C1 segment of cervical spinal cord (tissue), 14 donors: ENCODE measurements at places on chromosomes 16 and 17.

DNA sequence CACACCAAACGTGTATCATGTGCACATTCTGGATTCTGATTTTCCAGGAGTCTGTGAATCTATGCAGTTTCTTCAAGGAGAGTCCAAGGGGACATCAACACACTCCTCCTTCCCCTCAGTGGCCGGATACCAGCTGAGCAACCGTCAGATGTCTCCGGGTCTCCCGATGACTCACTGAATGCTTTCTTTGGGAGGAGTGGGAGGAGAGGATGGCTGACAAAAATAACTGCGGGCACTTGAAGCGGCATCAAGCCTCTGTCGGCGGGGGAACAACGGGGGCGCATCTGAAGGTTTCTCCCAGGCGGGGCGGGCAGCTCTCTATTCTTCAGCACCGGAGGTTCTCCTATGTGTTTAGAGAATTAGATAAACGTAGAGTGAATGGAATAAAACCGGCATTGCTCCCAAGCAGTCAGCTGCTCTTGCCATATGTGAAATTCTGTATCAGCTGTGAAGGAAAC lies 24.6 kb upstream of the LRRC75A start:
- peak; percentile 4 for DNase-seq

- DNase-seq = no peak
These were observed 8.9 kb downstream of the FBXO47 start for GRCh38 chr17:38958326-38958725.

DNA sequence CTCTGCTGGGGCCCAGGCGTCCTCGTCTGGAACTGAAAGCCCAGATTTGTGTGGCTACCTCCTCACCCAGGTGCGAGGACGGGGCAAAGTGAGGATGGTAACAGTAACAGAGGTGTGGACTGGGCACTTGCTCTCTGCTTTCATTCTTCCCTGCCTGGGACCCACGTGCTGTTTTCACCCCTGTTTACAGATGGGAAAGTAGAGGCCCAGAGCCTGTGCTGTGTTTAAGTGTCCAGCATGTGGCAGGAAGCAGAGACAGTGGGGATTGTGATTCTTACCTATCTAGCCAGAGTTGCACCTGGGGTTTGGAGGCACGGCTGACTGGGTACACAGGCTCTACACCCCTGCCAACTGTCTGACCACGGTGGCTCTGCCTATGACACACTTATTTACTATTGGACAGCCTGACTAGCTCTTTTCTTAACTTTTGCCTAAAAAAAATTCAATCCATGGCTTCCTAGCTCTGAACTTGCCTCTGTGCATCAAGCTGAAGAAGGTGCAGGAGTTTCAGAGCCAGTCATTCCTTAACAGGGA lies 155.4 kb downstream of the CLEC16A start:
- no peak for DNase-seq

DNA sequence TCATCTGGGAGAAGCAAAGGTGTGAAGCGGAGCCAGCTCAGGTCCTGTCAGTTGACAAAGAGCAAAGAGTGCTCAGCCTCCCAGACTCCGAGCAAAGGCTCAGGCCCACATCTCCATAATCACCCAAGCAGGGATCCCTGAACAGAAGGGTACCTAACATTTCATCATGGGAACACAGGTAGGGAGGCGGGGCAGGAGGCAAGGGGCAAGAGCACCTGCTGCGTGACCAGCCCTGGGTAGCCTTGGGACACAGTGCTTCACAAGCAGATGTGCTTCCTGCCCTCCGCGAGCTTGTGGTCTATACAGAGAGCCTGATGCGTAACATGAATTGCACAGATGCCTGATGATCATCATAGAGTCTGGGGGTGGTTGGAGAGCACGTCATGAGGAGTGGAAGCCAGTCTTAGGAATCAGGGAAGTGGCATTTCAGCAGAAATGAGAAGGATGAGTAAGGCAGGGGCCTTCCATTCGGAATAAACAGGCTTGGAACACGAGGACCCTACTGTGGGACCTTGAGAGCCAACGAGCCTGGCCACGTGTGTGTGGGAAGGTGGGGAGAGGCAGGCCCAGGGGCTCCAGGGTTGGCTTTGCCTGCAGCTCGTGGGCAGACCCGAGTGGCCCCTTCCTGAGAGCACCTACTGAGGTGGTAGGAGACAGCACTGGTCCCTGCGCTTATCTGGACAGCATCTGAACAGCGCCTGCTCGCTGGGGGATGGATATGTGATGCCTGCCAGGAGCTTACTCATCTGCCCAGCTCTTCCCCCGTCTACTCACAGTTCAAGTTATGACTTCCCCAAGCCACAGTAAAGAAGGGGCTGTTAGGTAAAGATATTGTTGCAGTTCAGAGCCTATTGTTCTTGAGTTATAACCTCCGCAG lies 125.8 kb downstream of the CCDC182 start:
- DNase-seq = no peak

DNA sequence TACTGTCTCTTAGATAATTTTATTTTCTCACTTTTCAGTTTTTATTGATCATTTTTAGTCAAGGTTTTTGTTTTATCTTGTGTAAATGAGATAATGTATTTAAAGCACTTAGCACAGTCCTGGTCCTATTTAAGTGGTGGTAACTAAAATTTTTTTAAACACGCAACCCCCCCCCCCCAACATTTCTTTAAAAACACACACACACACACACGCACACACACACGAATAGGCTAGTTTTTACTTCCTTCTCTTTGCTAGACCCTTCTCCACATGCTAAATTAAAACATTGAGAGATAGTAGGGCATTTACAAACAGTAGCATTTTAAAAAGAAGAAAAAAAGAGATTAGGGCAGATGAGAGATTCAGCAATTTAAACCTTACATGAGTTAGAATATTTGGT lies 5.0 kb downstream of the NFATC3 start:
- no peak for DNase-seq

DNA sequence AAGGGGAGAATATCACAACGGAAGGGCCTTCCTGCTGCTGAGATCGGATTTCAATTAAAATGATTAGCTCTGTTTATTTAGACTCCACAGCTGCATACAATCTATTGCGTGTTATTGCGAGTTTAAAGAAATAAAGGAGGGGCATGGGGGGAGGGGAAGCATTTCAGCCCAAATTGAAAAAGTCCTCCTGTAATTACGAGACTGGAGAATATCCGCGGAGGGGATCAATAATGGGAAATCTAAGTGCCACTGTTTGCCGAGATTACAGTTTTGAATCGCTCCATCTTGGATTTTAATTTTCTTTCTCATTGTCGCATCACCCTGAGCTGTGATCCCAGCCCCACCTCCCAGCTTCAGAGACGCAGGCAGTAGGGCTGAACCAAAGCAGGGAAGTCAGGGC lies 15.7 kb upstream of the RPL38 start:
- DNase-seq = no peak

DNA sequence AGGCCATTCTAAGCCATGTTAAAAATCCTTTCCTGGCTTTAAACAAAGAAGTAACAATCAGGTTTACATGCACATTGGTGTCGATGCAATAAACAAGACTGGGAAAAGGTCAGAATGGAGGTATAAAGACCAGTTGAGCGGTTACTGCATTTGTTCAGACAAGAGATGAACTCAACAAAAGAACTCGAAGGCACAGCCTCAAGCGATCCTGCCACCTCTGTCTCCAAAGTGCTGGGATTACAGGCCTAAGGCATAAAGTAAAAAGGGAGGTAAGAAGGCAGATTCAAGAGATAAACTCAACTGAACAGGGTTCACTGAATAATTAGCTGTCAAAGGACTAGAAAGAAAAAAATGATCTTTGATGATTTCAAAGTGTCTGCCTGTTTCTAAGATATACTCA lies 39.4 kb downstream of the USP32 start:
- no peak for DNase-seq

GRCh38 chr17:65222214-65222738 lies 85.1 kb downstream of the RGS9 start:
- no peak for DNase-seq

GRCh38 chr17:80826955-80827645 lies 164.5 kb upstream of the CHMP6 start:
- no peak for DNase-seq

- peak; percentile 36 for DNase-seq
These were observed 1.6 kb downstream of the CMIP start for GRCh38 chr16:81445966-81446906.

DNA sequence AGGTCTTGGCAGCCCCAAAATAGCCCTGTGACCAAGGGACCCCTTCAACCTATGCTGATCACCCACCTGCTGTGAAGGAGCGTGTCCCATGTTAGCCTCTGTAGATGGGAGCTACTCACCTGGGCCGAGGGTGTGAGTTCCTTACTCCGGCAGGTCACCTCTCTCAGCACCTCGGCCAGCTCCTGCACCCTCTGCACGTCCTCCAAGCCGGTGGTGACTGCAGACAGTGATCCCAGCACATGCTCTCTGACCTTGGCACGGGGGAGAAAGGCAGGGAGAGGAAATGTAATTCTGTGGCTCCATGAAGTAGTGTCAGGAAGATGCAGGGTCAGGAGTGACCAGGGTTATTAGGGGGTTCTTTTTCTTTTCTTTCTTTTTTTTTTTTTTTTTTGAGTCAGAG lies 67.7 kb upstream of the BCO1 start:
- no peak for DNase-seq

DNA sequence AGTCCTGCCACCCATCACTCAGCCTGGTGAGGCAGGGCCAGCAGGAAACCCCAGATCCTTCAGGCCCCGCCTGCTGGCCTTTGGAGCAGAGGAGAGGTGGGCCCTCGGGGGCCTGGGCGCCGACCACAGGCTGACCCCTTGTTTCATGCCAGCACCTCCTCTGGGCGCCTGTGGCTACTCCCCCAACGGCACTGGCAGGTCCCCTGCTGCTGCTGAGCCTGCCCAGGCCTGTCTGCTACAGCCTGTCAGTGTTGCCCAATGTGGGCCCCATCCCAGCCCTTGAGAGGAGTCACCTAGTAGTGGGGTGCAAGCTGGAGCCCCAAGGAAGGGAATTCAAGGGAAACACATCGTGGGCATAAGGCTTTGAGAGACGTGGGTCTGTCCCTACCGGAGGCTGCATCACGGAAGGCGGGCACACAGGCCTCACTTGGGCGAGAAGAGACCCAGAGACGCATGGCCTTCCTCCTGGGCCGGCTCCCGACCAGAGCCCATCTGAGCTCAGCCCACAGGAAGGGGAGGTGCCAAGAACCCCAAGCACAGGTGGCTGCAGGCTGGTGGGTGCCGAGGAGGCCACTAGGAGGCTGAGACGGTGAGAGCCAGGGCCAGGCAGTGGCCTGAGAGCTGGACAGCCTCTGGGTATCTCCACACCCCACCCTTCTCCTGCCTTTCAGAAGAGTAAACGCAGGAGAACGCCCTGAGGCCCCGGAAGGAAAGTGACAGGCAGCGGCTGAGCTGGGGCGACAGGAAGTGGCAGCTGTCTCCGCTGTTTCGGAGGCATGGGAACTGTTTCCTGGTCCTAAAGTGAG lies 8.0 kb upstream of the FASN start:
- no peak for DNase-seq

- DNase-seq = no peak
These were observed 171.7 kb downstream of the ZFHX3 start for GRCh38 chr16:72876221-72876620.

DNA sequence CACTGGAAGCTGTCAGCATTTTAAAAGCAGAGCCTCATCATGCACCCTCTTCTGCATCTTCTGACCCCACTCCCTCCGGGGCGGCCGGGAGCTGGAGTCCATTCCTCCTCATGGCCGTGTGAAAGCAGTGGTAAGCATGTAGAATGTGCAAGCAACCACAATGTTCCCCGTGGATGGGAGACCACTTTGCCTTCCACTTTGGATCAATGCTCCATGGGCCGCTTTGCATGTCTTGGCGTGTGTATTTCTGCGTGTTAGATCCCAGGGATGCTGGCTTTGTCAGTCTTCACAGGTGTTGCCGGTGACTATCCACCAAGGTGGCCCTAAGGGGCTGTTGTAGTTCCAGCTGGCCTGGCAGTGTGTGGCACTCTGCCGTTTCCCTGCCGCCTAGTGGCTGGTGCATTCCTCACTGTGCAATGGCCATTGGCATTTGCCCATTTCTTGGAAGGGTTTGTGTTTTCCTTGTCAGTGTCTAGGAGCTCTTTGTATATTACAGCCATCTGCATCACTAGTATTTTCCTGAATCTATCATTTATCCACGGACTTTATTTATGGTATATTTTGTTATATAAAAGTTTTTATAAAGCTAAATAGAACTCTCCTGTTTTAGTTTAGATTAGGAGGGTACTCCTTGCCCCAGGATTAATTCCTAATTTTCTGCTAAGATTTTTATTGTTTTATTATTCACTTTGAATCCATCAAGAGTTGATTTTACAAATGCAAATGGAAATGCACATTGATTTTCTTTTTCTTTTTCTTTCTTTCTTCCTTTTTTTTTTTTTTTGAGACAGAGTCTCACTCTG lies 5.8 kb upstream of the ALDH3A1 start:
- DNase-seq = no peak
